ENCODE measurements at places on chromosomes 3 and 15. TPM values are rescaled to one million over a fixed set of nuclear protein-coding genes. Genes with fewer than 3 reads are reported as not detected.

Gene FBXL22
- not detected for total RNA-seq

Gene GOLGA8S
- total RNA-seq, result not detected

Gene WDR93
- total RNA-seq, result not detected

Gene CHRNB4
- total RNA-seq, result 0.08 TPM

Gene THRB
- total RNA-seq, result 0.16 TPM

- DNase-seq, result peak; percentile 85
Observed at GRCh38 chr15:81155375-81156218, 21.5 kb downstream of the CFAP161 start.

DNA sequence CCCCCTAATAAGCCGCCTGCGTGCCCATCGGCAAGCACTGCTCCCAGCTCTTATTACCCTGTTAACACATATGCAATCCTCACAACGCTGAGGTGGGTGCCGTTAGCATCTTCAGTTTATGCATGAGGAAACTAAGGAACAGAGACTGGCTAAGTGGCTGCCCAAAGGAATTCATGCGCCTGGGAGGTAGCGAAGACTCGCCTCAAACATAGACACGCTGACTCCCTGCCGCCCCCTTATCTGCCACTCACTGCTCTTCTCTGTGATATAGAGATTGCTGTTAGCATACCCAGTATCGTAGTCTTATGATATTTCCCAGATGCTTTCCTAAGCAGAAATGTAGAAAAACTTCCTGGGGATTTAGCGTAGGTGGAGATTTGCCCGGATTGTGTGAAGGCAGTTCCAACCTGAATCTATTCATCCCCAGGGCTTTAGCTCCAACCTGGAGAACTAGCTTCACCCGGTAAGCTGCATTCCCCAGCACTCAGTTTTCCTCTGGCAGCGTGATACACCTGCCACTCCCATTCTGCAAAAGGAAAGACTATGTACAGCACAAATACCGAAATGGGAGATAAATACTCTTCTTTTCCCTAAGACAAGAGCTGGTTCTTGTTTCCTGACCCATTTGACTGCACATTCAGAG lies 23.7 kb upstream of the CD47 start:
- no peak for DNase-seq

- DNase-seq, result no peak
Observed at GRCh38 chr3:8869613-8870012, 93.7 kb downstream of the RAD18 start.

DNA sequence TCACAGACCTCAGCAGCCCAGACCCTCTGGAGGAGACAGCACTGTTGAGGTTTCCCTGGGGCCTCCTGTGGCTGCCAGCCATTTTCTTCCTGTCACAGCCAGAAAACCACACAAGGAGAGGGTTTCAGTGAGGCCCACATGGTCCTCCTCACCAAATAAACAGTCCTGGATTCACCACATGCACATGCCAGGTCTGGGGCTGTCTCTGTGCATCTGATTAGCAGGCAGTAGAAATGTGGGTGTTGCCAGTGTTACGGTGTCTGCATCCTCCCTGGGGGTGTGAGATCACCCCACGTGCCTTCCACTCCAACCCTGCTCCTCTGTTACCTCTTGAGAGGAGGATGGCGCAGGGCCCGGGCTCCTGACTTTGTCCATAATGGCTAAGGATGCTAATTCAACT lies 140.4 kb downstream of the CHDH start:
- DNase-seq, result no peak

- DNase-seq, result peak; percentile 18
Observed at GRCh38 chr15:33243393-33243792, 48.9 kb upstream of the FMN1 start.

DNA sequence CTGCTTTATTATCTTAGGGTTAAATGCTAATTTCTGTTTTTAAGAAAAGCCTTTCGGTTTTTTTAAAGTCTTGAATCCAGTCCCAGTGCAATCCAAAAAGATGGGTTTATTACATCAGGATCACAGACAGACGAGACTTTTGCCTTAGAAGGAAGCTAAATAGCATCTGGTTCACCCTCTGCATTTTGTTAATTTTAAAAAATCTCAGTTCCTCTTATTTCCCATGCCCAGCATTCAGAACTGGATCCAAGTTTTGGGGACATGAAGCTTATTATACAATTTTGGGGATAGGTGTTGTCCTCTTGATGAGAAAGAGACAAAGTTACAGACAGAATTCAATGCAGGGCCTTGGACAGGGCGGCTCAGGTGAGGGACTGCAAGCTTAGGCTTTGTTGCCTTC lies 181.5 kb upstream of the LYSMD4 start:
- no peak for DNase-seq

DNA sequence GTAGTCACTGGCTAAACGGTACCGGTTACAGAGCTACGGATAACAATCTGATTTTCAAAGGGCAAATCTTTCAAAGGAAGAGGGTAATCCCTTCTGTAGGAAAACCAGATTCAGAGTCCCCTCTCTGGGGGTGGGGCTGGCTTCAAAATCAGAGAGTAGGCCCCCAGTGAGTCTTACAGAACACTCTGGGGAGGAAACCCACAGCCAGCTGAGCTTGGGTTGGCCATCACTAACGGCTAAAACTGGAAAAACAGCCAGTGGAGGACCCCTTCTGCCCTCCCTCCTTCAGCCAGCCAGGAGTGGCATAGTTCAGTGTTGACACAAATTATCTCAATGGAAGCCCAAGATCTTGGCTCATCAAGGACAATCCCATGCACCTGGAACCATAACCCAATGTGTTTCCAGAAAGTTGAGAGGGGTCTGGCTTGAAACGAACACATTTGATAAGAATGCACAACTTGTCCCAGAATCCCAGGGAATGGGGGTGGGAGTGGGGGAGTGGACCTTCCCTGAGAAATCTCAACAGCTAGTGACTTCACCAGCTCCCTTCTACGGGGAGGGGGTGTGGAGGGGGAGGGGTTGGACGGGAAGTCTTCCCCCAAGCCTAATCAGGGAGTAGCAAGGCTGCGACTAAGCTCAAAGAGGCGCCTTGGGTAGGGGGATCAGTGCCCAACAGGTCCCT lies 1.0 kb downstream of the RASL12 start:
- no peak for DNase-seq

- DNase-seq, result no peak
Observed at GRCh38 chr3:197311591-197311990, 13.2 kb upstream of the DLG1 start.

- no peak for DNase-seq
Observed at GRCh38 chr15:97817276-97817890, 143.1 kb upstream of the ARRDC4 start.

DNA sequence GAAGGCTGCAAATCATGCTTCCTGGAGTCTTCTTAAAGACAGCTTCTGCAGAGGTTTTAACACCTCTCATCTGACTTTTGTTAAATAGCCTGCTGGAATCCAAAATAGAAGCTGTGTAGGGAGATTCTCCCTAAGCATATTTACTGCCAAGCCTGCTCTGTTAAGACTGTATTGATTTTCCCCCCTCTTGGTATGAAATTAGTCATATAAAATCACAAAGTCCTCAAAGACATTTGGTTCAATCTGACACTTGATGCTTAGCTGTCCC lies 94.6 kb downstream of the ITPR1 start:
- DNase-seq, result no peak

Measured in SK-MEL-5 (cell line).